ENCODE measurements at places on chromosomes 13 and 19.

GRCh38 chr19:7852851-7853769 lies 21.1 kb downstream of the PRR36 start:
- peak; percentile 54 for DNase-seq

DNA sequence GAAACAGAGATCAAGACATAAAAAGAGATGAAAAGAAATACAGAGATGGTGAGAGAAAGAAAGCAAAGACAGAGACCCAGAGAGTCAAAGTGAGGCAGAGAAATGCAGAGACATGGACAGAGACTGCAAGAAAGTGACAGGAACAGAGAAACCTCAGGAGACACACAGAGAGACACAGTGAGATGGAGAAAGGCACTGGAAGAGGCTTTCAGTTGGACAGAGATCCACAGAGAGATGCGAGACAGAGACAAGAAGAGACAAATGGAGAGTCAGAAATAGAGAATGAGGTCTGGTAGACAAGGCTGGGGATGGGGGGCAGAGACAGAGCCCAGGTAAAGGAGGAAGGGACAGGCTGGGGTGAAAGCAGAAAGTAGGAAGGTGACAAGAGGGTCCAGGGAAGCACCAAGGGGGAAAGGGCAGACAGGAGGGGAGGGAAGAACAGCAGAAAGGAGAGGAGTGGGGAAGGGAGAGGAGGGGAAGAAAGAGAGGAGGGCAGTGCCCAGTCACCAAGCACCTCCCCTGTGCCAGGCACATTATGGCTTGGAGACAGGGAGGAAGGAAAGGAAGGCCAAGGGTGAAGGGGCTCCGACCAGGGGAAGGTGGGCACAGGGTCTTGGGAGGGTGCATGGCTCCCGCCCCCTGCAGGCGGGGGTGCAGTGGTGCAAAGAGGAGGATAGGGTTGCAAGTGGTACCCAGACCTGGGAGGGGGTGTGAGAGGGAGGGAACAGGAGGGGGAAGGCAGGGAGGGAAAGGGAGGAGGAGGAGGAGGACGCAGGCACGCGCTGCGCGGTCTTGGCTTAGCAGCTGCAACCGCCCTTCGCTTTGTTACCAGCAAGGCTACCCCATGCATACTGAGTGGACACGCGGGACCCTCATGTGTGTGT lies 38.4 kb downstream of the DEDD2 start:
- DNase-seq, result no peak

DNA sequence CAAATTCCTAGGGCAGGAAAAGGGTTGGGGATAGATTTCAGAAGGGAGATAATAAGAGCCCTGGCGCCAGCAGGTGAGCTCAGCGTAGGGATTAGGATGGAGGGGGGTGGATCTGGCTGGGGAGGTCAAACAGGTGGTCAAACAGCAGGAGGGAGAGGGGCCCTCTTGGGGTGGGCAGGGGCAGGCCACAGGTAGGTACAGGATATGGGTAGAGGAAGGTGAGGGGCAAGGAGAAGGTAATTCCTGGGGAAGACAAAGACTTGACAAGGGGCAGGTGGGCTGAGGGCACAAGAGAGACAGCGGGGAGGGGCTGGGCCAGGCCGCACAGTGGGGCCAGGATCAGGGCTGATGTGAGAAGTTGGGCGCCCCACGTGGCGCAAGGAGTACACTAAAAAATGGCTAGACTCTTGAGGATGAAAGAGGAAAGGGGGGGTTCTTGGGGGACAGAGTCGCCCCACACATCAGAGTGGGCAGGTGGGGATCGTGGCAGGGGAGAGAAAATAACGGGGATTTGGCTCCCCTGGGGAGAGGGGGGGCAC lies 713 bp downstream of the KRI1 start:
- no peak for DNase-seq

DNA sequence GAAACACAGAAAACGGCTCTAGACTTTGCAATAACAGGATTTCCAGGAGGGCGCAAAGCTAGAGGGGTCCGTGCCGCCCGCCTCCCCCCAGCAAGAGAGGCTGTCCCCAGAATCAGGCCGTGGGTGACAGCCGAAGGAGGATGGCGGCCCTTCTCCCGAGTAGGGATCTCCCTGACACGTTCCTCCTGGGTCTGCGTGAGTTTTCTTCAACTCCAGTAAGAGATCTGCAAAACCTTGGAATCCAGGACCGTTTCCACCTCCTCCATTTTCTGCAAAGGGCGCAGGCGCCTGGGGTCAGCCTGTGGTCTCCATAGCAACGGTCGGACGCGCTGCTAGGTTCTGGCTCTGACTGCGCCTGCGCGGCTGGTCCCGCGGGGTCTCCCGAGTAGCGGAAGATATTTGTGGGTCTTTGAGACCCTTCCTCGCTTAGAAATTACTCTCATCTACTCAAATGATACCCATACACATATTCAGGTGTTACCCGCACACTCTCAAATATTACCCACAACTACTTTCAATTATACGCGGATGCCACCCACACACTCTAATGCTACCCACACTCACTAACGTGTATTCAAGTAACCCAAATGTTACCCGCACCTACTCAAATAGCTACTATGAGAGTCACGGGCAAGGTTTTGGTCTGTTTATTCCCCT lies 2.1 kb downstream of the PNMA8C start:
- DNase-seq, result peak; percentile 79

DNA sequence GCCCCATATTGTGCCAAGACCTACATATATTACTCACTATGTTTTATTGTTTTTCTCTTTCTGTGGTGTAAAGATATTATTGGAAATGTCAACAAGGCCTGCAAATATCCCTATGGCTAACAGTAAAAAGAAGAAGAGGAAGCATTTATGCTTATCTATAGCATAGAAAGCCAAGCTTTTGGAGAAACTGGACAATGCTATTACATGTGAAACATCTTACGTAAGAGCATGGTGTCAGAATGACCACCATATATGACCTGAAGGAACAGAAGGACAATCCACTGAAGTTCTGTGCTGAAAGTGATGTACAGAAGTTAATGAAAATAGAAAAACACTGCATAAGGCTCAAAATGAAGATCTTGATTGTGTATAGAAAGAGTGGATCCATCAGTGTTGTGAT lies 145.2 kb downstream of the KCTD12 start:
- DNase-seq, result no peak

GRCh38 chr19:49097453-49098288 lies 12.4 kb downstream of the SNRNP70 start:
- DNase-seq, result peak; percentile 56

DNA sequence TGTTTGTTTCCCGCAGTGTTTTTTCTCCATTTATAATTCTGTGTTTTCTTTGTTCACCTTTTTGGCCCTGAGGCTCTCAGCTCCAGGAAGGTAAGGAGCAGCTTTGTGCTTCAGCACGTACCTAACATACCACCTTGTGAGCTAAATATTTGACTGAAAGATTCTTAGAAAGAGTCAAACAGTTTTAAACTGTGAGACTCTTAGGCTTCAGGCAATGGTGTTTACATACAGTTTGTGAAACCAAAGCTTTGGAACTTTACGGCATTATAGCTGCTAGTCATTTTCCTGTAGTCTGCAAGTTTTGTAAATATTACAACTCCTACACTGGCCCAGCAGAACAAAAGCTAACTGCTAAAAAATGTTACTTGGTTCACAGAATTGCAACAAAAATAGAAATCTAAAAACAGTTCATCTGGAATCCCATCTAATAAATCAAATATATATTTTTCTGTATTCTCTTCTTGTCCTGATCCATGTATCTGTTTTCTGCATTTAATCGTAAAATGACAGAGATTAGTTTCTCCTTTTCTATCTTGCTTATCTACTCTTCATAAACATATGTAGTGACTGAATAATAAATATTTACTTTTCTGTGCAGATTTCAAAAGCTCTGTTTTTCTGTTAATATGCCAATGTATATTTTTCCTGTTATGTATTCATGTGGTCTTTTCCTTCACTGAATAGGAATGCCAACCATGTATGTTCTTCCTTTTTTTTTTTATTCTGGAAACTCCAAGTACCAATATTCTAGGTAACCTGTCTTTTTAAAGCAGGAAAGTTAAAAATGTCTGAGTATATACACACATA lies 38.8 kb upstream of the GPI start:
- DNase-seq, result no peak

- peak; percentile 59 for DNase-seq
These were observed 56.9 kb downstream of the NFIC start for GRCh38 chr19:3423183-3423829.

DNA sequence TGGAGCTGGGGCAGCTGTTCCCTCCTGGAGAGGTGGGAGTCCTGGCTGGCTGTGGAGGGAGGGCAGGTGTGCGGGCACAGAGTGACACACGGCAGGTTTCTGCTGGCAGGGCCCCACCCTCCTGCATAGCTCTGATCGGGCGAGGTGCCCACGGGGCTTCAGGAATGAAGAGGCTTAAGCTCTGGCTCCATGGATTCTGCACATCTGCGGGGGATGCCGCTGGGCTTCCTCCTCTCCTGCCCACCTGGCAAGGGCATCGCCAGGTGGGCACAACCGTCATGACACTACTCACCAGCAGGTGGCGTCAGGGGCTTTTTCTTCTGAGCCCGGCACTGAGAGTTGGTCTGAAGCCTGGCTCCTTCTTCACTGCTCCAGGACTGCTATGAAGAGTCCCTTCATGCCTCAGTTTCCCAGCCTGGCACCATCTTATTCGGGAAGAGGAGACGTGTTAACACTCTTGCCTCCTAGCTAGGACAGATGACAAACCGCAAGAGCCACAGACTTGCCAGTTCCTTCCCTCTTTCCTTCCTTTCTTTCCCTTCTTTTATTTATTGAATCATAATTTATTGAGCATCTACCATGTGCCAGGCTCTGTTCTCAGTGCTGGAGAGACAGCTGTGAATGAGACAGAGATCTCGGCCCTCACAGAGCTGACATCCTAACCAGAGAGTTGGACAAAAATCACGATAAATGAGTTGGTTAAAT lies 15.2 kb upstream of the PAK4 start:
- peak; percentile 39 for DNase-seq

GRCh38 chr13:40149611-40150274 lies 494.3 kb downstream of the COG6 start:
- no peak for DNase-seq

DNA sequence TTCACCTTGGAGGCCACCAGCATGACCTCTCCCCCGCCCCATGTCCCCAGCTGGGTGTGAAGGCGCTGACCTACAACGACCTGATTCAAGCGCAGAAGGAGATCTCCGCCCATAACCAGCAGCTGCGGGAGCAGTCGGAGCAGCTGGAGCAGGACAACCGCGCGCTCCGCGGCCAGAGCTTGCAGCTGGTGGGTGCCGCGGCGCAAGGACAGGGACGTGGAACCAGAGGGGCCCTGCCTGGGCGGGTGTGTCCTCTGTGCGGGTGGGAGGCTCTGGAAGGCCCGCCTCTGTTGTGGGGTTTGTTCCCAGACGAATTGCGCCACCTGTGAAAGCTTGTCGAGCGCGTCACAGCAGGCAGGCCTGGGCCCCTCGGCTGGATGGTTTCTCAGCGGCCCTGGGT lies 22.3 kb downstream of the PLEKHJ1 start:
- no peak for DNase-seq

DNA sequence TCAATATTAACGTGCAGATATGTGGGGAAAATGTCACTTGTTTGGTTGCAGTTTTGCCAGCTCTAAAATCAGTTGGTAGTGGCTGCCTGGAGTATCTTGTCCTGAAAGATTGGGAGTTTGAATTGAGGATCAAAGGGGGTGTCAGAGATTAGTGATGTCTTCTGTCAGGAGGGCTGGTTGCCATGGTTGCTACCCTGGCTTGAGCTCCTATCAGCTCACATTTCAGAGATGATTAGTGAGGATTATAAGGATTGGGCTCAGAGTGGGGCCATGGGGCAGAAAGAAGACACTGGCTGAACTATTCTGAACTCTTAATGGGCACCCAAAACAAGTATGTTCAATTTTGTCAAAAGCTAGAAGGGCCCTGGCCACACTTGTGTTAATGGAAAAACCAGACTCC lies 95.5 kb upstream of the RNF113B start:
- no peak for DNase-seq

GRCh38 chr19:54674021-54674617 lies 11.3 kb downstream of the LILRB4 start:
- no peak for DNase-seq

GRCh38 chr19:28948566-28948965 lies 264.4 kb downstream of the UQCRFS1 start:
- DNase-seq, result no peak

GRCh38 chr19:49157445-49158224 lies at the start of gene TRPM4:
TRPM4 (plus strand) TSS chr19:49157792; CDS start chr19:49157867, 75 bp downstream.
- DNase-seq, result peak; percentile 95

GRCh38 chr19:42406111-42406510 lies 16.0 kb upstream of the CNFN start:
- no peak for DNase-seq

GRCh38 chr19:56423276-56423984 lies 19.3 kb downstream of the ZNF583 start:
- DNase-seq, result no peak

Measured in heart left ventricle (tissue), 16 donors.